Natural killer cell treated with Interleukin-12 subunit alpha and Interleukin-12 subunit beta and Interleukin-15 and Interleukin-18, amount 100 ng/mL, for 72 hours (primary cell): ENCODE measurements at places on chromosomes 4 and X. TPM values are rescaled to one million over a fixed set of nuclear protein-coding genes. Genes with fewer than 3 reads are reported as not detected.

- H3K27ac ChIP-seq: peak overlapping the region; percentile 77
- H3K27me3 ChIP-seq: no peaks in the 10 kb centered on the region
- H3K36me3 ChIP-seq: no peaks in the 10 kb centered on the region
- H3K4me3 ChIP-seq: peak overlapping the region; percentile 66
- H3K4me1 ChIP-seq: peaks cover 31% of the 10 kb centered on the region
- peak; percentile 87 for DNase-seq
These were observed 124.2 kb downstream of the NFKB1 start for GRCh38 chr4:102625232-102625930.

GRCh38 chrX:154123241-154124219 lies 20.5 kb upstream of the OPN1LW start:
- no peaks in the 10 kb centered on the region for H3K27me3 ChIP-seq
- H3K36me3 ChIP-seq: no peaks in the 10 kb centered on the region
- peaks cover 19% of the 10 kb centered on the region for H3K4me1 ChIP-seq
- H3K4me3 ChIP-seq: peak overlapping the region; percentile 58
- no peak for DNase-seq

- no peak overlapping the region for H3K4me3 ChIP-seq
- peaks cover 7% of the 10 kb centered on the region for H3K27me3 ChIP-seq
- no peaks in the 10 kb centered on the region for H3K36me3 ChIP-seq
These were observed 221.9 kb downstream of the LHFPL1 start for GRCh38 chrX:112457788-112458187.

Gene DRD5
- not detected for total RNA-seq

DNA sequence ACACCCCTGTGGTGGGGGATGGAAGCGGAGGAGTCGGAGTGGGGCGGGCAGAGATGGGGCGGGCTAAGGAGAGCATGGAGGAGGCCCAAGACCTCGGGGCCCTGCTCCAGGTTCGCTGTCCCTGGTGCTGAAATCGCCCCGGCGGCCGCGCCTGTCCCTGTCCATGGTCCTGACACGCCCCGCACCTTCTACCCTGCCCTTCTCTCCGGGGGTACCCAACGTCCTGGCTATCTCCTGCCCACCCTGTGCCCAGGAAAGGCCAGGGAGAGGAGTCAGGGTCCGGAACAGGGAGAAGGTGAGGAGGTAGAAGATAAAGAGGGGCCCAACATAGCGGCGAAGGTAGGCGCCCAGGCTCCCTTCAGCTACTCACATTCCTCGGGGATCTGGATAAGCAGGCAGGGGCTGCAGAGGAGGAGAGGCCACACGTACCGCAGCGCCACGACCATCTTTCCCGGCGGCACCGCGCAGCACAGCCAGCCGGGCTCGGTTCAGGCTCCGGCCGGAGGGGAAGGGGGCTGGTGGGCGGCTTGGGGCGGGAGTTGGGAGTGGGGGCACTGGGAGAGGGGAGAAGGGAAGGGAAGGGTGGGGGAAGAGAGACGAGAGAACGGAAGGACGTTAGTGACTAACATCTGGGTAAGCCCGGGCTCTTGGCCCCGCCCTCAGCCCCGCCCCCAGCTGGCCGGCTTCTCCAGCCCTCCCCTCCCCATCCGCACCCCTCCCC lies 10.4 kb downstream of the L1CAM start:
- peak; percentile 38 for DNase-seq
- H3K4me3 ChIP-seq: no peak overlapping the region
- no peaks in the 10 kb centered on the region for H3K4me1 ChIP-seq
